Fibroblast of skin of left biceps (primary cell): ENCODE measurements at places on chromosomes 1 and 21.

- no peak for DNase-seq
Observed at GRCh38 chr1:20184481-20184900, 1.4 kb upstream of the UBXN10 start.

GRCh38 chr1:204314171-204314892 is 45.4 kb downstream of the PLEKHA6 start:
- no peak for DNase-seq

DNA sequence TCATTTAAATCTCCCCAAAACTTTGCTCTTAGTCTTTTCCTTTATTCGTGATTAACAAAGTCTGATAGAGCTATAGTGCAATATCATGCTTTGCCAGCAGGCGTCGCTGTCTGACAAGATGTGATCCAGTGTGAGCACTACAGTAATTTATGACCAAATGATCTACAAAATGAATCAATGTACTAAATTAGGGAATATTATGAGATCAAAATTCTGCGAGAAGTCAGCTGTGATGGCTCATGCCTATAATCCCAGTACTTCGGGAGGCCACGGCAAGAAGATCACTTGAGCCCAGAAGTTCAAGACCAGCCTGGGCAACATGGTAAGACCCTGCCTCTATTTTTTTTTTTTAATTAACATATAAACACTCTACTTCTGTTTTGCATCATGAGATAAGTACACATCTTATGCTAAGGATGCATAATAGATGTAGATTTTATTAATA is 3.6 kb upstream of the SPSB1 start:
- no peak for DNase-seq

DNA sequence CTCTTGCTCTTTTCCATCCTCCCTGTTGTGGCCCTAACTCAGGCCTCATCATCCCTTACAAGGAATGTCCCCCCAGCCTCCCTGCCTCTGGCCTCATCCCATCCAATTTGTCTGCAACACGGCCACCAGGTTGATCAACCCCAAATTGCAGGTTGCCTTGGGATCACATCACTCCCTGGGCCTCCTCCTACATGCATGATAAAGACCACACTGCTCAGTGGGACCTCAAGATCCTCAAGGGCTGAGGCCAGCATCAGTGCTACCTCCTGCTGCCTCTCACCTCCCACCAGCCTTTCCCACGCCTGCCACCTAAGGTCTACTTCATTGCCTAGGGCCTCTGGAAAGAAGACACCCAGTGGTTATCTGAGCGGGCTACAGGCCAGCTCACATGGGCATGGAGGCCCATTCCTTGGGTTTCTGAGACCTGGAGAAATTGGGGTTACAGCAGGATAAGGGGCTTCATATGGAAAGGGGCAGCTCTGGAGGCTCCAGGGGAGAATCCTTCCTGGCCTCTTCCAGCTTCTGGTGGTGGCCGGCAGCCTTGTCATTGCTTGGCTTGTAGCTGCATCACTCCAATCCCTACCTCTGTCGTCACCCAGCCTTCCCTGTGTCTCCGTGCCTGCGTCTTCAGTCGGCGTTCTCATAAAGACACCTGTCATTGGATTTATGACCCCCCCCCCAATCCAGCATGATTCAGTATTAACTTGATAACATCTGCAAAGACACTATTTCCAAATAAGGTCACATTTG is 60.5 kb downstream of the KLHDC7A start:
- no peak for DNase-seq

GRCh38 chr1:229768232-229768631 is 142.2 kb downstream of the URB2 start:
- no peak for DNase-seq

- DNase-seq: no peak
Observed at GRCh38 chr1:201641524-201642253, 102.8 kb downstream of the NAV1 start.

- DNase-seq: no peak
Observed at GRCh38 chr1:243896313-243896712, 46.3 kb upstream of the AKT3 start.

DNA sequence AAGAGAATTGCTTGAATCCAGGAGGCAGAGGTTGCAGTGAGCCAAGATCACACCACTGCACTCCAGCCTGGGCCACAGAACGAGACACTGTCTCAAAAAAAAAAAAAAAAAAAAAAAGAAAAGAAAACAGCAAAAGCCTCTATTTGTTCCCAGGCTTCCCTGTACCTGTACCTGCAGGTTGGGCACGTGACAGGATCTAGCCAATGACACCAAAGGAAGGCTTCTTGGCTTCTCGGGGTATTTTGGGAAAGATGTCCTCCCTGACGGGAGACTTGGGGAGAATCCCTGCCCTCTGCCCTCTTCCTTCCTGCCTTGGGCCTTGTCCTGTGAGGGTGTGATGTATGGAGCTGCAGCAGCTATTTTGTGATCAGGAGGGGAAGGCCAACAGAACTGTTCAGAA is 22.8 kb downstream of the TMCO4 start:
- no peak for DNase-seq

GRCh38 chr1:231702804-231703203 is 76.2 kb downstream of the DISC1 start:
- DNase-seq: no peak

DNA sequence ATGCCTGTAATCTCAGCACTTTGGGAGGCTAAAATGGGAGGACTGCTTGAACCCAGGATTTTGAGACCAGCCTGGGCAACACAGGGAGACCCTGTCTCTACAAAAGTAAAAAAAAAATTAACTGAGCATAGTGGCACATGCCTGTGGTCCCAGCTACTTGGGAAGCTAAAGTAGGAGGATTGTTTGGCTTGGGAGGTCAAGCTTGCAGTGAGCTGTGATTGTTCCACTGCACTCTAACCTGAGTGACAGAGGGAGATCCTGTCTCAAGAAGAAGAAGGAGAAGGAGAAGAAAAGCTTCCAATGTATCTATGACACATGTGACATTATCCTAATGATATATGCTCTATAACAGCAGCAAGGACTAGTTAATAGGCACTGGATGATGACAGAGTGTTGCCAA is 20.1 kb upstream of the ARHGAP29 start:
- no peak for DNase-seq

- no peak for DNase-seq
Observed at GRCh38 chr21:43190544-43190943, 21.7 kb downstream of the CRYAA start.

DNA sequence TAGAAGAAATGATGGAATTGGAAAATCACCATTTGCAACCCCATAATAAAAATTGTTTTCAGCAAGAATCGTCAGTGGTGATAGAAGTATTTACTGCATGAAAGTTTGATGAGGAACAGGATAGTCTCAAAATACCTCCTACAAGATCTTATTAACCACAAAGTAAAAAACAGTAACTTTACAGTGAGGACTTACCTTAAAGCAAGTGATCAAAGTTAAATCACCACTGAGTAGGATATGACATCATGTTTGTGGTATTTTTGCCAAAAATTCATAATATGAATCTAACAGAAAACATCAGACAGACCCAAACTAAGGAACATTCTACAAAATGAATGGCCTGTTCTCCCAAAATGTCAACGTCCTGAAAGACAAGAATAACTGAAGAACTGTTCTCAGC is 19.9 kb downstream of the ALDH9A1 start:
- DNase-seq: no peak

DNA sequence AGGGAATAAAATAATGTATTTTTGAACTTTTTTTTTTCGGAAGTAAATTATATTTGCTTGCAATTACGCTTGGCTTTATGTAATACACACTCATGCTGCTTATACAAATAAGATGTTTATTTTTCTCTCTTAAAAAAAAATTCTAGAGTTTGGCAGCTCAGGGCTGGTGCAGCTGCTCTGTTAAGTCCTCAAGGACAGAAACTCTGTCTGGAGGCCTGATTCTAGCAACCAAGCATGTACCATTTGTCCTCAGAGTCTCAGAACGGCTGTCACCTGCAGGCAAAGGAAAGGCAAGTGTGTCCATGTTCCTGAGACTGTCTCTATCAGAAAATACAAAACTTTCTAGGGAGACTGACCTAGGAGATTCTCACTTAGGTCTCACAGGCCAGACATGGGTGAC is 23.2 kb upstream of the CLDN17 start:
- no peak for DNase-seq

GRCh38 chr1:3326516-3327388 is 127.7 kb upstream of the ARHGEF16 start:
- DNase-seq: no peak

DNA sequence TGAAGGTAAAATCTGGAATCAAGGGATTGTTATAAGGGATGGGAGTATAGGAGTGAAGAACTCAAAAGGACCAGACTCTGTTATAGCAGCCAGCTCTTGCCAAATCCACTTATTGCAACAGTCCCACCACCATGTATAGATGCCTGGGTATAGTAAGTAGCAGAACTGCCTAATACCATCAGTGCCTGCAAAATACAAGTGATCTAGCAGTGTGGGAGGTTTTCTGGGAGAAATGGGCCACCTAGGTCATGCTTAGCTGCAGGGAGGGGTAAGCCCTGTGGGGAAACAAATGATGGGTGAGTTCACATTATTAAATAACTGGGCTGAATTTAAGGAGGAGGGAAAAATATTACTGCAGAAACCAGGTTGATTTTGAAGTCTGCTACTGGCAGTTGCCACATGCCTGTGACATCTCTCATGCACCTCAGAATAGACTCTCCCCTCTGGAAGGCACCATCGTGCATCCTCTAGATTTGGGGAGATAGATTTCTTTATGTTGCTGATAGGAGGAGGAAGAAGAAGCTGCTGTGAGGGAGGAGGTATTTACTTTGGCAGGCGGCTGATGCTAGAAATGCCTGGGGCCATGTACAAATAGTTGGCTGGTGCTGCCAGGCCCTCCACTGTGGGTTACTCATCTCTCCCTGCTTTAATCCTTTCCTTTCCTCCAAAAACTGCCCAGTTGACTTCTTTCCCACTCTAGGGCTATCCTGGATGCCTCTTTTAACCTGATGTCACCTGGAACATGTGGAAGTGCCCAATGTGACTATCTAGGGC is 27.5 kb downstream of the HLX start:
- DNase-seq: no peak

DNA sequence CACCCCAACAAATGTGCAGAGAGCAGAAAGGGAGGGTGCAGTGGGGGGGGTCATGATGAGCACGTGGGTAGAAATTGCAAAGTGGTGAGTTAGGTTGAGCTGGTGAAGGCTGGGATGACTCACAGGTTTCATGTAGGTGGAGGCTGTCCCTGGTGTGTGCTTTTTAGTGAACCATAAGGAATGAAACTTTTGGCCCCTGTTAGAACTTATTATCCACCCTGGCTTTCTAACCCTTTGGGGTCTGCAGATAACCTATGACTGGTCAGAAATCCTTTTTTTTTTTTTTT is 46.9 kb downstream of the DOP1B start:
- DNase-seq: peak; percentile 48

DNA sequence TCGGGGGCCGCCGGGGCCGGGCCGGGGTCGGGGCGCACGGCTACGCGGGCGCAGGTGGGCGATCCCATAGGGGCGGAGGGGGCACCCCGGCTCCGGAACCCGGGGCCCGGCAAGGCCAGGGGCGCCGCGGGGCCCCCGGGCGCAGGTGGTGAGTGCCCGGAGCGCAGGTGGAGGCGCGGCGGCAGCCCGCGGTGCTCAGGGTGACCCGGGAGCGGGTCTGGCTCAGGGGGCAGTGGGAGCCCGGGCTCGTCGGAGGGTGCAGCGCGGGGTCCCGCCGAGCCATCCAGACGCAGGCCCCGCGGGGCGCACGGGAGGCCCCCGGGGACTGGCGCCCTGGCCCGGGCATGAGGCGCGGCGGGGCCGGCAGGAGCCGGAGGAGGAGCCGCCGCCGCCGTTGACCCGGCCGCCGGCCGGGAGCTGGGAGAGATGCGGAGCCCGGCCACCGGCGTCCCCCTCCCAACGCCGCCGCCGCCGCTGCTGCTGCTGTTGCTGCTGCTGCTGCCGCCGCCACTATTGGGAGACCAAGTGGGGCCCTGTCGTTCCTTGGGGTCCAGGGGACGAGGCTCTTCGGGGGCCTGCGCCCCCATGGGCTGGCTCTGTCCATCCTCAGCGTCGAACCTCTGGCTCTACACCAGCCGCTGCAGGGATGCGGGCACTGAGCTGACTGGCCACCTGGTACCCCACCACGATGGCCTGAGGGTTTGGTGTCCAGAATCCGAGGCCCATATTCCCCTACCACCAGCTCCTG is 489 bp downstream of the CELSR2 start:
- DNase-seq: no peak

DNA sequence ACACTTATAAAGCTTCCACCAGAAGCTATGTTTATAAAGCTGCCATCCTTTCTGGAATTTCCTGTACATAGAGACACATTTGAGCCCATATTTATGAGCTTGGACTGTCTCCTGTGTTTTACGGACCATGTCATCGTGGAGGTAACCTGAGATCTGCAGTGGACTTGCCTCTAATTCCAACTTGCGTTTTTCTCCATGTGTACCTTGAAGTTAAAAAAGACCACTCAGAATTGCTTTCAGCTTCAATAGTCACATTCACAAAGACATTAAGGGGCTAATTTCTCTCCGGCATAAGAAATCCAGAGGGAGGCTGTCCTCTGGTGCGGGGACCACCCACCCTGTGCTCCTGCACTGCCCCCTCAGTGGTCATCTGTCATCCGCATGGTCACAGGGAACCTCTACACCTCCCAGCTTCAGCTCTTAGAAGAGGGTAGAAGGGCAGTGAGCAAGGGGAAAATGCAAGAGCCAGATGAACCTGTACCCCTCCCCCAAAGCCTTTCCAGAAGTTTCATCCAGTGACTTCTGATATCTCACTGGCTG is 521.4 kb upstream of the CAMK1G start:
- no peak for DNase-seq

DNA sequence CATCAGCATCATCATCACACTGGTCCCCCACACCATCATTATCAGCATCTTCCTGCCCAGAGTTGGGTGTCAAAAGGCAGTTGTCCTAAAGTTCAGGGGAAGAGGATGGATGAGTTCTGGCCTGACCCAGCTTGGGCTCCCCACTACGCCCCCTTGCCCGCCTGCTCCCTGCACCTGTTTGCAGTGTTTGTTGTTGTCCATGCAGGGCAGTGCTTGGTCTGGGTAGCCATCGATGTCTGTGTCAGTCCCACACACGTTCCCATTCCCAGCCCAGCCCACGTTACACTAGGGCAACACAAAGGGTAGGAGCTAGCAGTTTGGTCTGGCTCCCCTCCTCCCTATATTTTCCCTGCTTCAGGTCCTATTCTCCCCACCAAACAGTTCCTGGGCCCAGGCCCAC is 6.8 kb downstream of the THBS3 start:
- no peak for DNase-seq

DNA sequence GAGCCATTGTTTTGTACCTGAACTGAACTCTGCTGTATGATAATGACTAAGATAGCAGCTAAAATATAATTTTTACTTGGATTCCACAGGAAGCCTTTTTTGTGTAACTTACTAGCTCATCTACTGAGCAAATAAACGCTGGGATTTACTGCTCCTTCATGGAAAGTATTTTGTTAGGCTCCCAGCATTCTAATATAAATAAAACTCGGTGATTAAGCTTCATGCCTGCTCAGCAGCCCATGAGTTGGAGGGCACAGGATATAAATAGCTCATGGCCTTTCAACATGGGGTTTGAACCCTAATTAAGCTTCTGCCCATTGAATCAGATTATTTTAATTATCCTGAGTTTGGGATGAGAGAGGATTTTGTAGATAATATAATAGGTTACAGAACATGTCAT is 180.0 kb downstream of the PCP4 start:
- no peak for DNase-seq
